NCI-H510A treated with DMSO at 0.1 percent for 48 hours (cell line): ENCODE measurements at places on chromosomes 3 and 15.
A peak's percentile ranks its signal among the peaks of the same experiment; 100 is the strongest.

DNA sequence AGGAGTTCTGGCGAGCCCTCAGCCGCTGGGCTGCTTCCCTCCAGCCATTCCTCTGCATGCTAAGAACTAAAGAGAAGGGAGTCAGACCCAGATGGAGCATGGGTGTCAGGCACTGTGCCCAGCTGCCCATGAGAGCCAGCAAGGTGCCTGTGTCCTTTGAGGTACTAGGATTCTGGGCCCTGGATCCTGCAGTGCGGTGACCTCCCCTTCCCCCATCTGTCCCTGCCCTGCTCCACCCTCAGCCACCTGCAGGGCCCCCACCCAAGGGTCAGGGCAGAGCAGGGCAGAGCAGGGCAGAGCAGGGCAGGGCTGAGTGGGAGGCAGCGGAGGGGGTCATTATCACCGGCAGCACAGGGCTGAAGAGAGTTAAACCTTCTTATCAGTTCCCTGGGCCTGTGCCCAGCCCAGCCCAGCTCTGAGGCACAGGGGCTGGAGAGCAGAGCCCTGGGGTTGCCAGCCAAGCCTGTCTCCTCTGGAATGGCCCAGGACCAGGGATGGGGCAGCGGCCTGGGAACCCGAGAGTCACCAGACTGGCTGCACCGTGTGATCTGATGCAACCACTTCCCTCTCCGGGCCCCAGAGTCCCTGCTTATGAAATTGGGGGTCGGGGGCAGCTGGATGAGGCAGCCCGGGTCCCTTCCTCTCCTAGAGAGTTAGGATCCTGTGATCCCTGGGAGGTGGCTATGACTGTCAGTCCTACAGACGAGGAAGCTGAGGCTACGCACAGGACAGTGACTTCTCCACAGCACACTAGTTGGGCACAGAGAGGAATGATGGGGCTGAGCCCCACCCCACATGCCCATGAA lies 17.3 kb downstream of the ZDHHC19 start:
- DNase-seq, result no peak

DNA sequence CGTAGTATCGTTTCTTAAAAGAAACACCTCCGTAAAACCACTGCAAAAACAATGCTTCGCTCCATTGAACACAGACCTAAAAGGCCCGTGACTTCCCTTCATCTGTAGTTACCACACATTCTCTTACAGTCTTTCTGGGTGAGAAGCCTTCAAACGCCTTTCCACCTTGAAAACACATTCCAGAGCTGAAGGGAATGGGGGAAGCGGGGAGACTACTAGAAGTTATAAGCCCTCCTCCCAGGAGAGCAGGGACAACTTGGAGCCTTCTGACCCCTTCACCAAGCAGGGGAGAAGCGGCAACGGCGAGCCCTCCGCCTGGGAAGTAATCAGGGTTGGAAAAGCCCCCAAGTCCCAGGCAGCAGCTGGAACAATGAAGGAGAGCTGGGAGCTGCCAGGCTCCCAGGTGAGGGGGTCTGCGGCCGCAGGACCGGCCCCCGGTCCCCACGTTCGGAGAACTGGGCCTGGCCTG lies 461 bp downstream of the SECISBP2L start:
- DNase-seq, result peak; percentile 1

GRCh38 chr15:51625236-51625635 lies 2.7 kb upstream of the DMXL2 start:
- no peak for DNase-seq

DNA sequence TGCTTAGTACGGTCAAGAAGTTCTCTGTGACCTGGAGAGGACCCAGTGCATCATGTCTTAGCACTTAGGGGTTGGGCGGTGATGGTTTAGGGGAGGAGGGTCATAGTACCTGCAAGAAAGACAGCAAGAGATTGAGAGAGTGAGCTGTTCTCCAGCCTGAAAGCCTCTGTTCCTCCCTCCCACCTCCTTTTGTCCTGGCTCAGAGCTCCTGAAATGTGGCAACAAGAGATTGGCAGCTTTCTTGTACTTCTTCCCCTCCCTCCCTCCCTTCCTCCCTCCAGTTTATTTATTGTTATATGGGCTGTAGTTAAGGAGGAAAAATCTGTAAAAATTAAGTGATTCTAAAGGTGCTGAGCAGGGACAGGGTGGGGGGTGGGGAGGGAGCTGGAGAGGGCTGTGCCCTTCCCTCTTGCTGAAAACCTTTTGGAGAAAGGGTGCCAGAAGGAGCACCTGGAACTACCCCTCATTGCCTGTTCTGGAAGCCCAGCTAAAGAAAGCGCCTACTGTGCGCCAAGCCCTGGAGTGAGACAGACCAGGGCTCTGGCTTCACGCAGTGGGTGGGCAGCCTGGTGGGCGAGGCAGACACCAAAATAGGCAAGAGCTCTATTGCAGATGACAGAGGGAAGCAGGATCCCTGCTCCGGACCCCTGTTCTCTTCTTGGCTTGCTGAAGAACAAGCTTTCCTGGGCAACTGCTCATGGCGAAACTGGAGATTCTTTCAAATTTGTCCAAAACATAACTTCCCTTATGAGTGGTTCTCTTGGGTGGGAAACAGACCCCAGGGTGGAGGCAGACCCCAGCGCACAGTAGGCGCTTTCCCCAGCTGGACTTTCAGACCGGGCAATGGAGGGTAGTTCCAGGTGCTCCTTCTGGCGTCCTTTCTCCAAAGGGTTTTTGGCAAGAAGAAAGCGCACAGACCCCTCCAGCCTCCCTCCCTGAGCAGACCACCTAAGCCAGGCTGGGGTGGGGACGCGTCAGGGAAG lies 35.6 kb downstream of the LINGO1 start:
- DNase-seq, result no peak
